Left kidney (tissue), 8 donors: ENCODE measurements at places on chromosomes 4 and X.
A peak's percentile ranks its signal among the peaks of the same experiment; 100 is the strongest.

GRCh38 chr4:88659055-88659889 lies 38.4 kb downstream of the NAP1L5 start:
- DNase-seq, result peak; percentile 53

GRCh38 chr4:31104043-31104442 lies 383.9 kb downstream of the PCDH7 start:
- no peak for DNase-seq

GRCh38 chr4:189202869-189203271 lies 737.8 kb upstream of the FRG1 start:
- DNase-seq, result no peak

GRCh38 chrX:71178908-71179307 lies 34.3 kb downstream of the NLGN3 start:
- DNase-seq, result peak; percentile 69

GRCh38 chr4:93814722-93815121 lies 13.8 kb upstream of the ATOH1 start:
- no peak for DNase-seq

DNA sequence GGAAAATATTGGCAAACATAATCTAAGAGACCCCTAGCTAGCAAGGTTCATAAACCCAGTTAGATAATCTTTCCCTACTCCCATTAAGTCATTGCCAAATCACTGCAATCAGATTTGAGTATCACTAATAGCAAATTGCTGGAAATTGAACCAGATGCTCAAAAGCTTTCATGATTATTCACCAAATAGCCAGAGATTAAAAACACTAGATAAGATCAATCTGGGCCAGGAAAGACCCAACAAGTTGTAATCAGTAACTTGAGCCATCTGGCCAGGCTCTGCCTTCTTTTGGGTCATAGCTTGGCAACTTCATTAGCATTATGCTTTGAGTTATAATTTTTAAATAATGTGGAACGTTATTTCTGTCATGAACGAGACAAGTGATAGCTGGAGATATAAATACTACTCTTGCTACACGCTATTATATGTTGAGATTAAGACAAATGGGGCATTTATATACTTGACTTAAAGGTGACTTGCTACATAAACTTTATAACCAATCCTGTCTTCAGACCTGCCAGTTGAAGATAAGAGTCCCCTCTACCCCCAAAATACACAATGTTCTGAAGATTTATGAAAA lies 196.6 kb upstream of the EDNRA start:
- no peak for DNase-seq

DNA sequence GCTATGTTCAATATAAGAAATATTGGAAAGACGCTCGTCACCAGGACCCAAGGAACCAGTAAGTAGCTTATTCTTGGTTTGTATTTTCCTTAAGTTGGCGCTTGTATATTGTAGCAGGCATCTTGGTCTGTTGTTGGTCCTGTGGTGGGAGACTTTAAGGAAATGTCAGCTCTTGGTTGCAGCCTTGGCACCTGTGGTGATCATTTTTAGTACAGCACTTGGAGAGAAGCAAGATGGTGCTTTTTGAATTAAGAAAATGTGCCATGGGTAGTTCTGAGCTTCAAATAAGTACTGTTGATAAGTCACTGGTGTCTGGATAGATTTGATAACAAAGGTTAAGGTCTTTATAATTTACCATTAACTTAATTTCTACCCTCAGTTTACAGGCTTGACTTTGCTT lies 1.1 kb downstream of the RPS3A start:
- DNase-seq, result no peak

DNA sequence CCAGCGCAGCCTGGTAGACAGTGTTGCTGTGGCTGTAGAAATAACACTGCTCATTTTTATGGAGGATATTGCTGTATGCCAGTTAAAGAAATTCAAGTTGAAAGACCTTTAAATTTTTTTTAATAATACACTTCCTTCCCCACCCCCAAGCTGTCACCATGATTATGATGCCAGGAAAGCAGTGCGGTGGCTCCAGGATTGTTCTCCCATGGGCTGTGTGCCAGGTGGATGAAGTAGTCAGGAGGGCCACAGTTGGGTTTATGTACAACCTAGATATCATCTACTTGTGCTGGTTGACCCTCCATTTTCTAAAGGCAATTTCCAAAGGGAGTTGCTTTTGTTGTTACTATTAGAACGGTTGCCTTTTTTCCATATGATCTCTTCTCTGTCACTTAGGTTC lies 136.6 kb downstream of the AFF1 start:
- no peak for DNase-seq

- no peak for DNase-seq
These were observed 19.7 kb upstream of the FHIP1A start for GRCh38 chr4:151389311-151389710.

- DNase-seq, result no peak
These were observed 69.0 kb upstream of the ETNPPL start for GRCh38 chr4:108831886-108832285.

- no peak for DNase-seq
These were observed 194.2 kb downstream of the RAPGEF2 start for GRCh38 chr4:159297091-159297490.

DNA sequence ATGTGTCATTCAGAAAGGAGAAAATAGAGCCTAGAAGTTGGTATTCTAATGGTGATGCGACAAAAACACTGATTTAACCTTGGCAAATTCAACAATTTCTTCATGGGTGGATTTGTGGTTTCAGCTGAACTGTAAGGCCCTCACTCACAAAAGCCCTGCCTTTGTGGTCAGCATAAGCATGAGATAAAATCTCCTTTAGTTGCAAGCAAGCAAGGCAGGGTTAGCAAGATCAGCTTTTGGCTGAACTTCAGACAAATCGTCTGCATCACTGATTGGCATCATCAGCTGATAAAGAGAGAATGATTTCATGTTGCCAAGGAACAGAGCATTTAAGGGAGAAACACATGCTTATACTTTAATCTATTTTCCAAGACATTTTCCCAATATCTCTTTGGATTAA lies 2582.2 kb downstream of the PCDH7 start:
- no peak for DNase-seq

- no peak for DNase-seq
These were observed 755.8 kb downstream of the RPA4 start for GRCh38 chrX:97639526-97639925.
